ENCODE measurements at places on chromosomes 4 and X.

DNA sequence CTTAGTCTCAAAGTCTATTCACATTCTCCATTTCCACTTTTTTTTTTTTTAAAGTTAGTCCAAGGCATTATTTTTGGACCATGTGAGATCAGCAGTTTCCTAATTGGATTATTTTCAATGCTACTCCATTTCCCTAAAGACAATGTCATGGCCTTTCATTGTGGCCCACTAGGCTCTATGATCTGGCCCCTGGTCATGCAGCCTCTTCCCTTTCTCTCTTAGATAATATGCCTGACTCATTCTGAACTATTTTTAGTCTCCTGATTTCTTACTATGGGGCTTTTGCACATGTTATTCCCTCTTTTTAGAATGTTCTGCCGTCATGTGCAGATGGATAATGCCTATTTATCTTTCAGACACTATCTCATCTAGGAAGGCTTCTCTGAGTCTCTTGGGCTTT is 157.3 kb downstream of the TMA16 start:
- DNase-seq: no peak

DNA sequence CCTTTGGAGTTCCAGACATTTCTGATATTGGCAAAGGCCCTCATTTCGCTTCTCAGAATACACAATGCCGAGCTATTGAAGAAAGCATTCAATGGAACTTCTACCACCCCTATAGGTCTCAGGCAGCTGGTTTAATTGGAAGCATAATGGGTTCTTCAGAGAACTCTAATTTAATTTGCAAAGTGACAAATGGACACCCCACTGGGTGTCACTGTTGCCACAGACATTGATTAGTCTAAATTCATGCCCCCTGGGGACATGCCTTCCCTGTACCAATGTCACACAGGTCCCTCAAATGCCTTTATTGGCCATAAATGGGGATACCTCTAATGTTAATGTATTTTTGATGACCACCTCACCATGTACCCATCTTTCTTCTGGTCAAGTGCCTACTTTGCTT is 22.9 kb upstream of the TMEM255A start:
- DNase-seq: no peak

DNA sequence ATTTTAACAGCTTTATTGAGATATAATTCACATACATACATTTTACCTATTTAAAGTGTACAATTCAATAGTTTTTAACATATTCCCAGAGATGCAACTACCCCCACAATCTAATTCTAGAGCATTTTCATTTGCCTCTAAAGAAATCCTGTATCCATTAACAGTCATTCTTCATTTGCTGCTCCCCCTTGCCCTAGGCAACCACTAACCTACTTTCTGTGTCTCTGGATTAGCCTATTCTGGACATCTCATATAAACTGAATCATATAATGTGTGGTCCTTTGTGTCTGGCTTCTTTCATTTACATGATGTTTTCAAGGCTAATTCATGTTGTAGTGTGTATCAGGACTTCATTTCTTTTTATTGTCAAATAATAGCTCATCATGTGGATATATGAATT is 105.1 kb upstream of the GRPR start:
- DNase-seq: no peak

GRCh38 chr4:105462576-105462975 is 11.3 kb downstream of the PPA2 start:
- DNase-seq: no peak

Data from heart left ventricle (tissue), 16 donors.